Kidney capillary endothelial cell (primary cell): ENCODE measurements at places on chromosomes 13 and 19.
A peak's percentile ranks its signal among the peaks of the same experiment; 100 is the strongest.

DNA sequence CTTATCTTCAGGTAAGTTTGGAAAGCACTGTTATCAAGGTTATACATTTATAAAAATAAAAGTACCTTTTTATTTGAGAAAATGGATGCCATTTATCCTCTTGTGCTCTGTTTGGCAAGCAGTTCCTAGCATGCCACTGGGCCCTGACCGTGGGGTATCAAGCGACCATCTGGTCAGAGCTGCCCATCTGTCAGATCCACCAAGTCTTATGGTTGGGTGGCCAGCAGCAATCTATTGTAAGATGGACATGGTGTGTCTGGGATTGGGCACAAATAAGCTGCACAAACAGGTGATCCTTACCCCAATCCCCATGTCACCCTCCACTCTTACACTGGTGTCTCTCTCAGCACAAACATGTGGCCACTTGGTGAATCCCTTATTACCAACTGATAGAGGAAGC lies 178.5 kb downstream of the DLEU7 start:
- DNase-seq, result no peak

- DNase-seq, result no peak
Measured at GRCh38 chr13:44955406-44955805, 33.9 kb downstream of the NUFIP1 start.

DNA sequence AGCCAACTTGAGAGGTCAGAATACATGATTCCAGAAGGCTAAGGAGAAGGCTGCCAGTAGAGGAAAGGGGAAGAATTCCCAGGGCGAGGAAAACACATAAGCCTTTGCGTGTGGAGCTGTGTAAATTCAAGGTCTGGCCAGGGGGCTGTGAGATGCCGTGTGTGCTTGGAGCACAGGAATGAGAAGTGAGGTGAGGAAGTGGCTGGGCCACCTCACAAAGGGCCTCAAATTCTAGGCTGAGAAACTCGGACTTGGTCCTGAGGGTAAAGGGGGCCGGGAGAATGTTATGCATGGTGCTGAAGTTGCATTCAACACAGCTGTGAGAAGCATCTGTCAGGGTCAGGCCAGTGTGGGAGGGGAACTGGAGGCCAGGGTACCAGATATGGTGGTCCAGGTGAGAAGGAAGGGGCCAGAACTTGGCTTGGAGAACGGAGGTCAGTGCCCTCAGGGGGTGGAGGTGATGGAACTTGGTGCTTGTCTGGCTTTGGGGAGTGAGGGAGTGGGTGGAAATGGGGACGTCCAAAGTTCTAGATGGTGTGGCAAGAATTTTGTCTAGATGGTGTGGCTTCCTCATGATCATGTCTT lies 4.9 kb upstream of the ZNF580 start:
- no peak for DNase-seq

DNA sequence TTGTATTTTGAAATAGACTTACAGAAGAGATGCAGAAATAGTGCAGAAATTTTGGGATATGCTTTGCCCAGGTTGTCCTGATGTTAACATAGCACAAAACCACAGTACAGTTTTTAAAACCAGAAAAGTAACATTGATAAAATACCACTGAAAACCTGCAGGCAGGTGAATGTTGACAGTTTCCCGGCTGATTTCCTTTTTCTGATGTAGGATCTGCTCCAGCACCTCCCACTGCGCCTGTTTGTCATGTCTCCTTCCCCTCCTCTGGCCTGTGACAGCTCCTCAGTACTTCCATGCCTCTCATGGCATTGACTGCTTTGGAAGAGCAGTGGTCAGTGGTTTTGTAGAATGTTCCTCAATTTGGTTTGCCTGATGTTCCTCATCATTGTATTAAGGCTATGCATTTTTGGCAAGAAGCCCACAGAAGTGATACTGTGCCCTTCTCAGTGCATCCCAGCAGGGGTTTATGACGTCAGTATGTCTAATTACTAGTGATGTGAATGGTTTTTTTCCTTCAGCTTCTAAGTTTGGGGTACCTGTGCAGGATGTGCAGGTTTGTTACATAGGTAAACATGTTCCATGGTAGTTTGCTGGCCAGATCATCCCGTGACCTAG lies 31.0 kb downstream of the TDRD12 start:
- DNase-seq, result no peak

- DNase-seq, result no peak
Measured at GRCh38 chr19:54460230-54461005, 3.2 kb downstream of the LENG9 start.

GRCh38 chr19:1616396-1616795 lies 11.1 kb upstream of the UQCR11 start:
- DNase-seq, result no peak

DNA sequence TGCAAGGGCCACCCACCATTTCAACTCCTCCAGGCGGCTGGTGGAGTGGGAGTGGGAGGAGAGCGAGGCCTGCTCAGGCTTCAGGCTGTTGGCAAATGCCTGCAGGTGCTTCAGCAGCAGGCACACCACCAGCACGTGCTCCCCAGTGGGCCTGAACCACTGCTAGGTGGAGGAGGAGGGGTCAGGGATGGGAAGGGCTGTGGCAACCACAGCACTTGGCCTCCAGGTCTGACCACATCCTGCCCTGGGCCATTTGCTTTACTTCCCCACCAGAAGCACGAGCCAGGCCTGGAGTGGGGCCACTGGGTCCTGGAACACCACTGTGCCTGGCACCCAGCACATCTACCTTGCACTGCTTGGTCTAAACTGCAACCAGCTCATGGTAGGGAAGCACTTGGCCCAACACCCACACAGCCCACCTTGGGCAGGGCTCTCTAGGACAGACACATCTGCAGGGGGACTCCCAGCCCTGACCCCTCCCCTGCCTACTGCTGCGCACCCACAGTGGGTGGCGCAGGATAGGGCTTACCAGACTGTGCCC lies 26.2 kb downstream of the TUBA3C start:
- no peak for DNase-seq

- no peak for DNase-seq
Measured at GRCh38 chr19:33203529-33203928, 9.4 kb downstream of the LRP3 start.

GRCh38 chr19:50803633-50804419 lies 13.6 kb downstream of the ACP4 start:
- DNase-seq, result no peak

DNA sequence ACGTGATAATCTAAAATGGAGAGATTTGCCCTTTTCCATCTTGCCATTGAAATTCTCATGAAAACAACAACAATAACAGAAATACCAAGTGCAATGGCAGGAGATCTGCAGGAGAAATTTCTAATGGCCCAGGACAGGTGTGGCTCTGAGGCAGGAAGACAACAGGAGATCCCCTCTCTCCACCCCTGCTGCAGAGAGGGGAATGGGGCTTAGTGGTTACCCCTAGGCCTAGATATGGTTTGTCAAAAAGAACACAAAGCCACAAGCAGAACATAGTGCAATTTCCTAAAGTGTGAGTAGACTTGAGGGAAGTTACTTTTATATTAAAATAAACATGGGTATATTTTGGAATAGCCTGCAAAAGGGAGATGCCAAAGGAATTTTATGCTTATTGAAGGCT lies 369.5 kb downstream of the KCNRG start:
- no peak for DNase-seq

- DNase-seq, result no peak
Measured at GRCh38 chr13:31703780-31704179, 35.5 kb upstream of the RXFP2 start.

DNA sequence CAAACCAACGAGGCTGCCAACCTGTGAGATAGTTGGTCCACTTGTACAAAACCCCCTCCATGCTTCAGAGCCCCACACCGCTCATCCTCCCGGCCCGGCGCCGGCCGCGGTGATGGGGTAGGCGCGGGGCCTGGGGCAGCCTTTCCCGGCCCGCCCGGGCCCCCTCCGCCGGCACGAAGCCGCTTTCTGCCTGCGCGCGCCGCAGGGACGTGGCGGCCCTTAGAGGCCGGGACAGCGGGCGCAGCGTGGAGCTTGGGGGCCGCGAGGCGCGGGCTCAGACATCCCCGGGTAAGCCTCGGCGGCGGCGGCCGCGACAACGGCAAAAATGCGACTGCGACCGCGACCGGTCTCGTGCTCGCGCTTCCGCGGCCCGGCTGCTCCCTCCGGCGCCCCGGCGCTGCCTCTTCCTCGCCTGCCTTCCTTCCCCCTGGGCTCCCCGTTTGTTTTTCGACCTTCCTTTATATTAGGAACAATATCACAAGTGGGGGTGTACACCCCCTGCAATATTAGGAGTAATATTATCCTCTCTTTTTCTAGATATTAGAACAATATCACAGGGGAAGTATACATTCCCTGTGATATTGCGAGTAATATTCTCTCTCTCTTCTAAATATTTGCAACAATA lies 53.9 kb upstream of the CEACAM21 start:
- DNase-seq, result no peak

DNA sequence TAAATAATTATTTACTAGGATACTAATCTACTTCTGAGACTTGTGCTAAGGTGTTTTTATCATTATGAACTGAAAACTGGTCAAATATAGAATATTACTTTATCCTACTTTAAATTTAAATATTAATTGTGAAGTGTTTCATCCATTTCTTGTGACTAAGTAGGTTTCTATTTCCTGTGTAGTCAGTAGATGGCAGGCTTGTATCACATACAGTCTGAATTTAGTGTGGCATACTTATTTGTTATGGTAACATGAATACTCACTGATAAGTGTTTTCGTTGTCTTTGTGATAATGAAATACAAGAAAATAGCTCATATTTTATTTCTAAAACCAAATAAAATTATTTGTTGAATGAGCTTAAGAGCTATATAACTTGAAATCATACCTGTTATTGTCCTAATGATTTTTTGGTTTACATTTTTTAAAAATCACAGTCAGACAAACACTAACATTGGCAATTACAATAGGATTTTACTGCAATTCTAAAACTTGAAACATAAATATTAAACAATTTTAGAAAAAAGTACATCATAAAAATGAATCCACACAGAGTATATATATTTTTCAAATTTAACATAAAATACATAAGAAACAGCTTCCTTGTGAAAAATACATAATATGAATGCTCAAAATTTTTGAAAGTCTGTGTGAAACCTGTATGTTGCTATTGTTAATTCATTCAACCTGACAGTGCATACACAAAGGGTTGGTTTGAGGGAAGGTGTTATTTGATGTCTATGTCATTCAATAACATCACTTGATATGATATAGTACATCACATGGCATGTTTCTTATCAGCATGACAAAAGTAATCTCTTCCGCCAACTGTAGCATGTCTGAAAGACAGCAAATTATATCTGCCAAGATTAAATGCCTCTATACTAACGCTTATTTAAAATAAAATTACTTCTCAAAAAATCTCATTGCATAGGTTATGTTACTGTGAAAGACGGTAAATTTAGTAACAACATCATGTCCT lies 904.8 kb upstream of the PCDH20 start:
- peak; percentile 6 for DNase-seq

DNA sequence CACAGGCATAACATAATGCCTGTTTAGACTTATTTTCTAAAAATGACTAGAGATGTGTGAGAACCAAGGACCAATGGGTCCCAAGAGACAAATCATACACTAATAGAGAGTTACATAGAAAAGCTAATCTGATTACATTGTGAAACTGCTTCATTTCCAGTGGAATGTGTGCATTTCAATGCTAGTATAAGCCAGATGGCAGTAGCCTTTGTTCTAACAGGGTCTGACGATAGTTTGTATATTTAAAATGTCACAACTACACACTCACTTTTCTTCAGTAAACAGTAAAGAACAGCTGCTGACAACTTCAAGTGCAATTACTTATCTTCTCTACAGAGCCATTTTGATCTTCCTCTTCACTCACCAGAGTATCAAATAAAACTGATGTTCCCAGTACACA lies 4.3 kb upstream of the SLITRK5 start:
- DNase-seq, result no peak

DNA sequence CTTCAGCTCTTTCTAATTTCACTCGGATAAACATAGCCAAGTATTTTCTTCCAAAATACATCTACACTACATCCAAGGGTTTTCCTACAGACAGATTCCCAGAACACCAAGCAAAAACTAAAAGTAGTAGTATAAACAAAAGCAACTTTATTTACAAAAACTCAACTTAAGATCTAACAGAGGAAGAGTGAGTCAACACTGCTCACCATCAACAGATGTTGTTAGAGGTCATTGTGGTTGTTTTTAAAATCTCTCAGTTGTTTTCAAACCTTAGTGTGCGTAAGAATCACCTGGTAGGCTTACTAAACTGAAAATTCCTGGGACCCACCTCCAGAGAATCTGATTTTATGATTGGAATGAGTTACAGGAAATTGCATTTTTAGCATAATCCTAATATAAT lies 631.7 kb upstream of the SGCG start:
- no peak for DNase-seq

DNA sequence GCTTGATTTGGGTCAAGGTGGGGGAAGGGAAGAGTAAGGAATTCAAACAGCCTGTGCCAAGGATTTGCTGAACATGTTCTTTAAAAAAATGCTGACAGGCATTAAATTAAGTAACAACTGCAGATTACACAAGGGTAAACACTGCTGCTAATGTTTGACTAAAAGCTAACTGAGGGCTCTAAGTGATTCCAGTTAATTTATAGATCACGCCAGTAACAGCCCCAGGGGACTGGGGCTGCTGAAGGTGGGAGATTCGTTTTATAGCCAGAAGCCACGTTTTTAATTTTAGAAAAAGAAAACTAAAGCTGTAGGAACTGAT lies 321.7 kb downstream of the DLEU7 start:
- no peak for DNase-seq
